ENCODE measurements at places on chromosomes 7 and 10. TPM values are rescaled to one million over a fixed set of nuclear protein-coding genes. Genes with fewer than 3 reads are reported as not detected.

DNA sequence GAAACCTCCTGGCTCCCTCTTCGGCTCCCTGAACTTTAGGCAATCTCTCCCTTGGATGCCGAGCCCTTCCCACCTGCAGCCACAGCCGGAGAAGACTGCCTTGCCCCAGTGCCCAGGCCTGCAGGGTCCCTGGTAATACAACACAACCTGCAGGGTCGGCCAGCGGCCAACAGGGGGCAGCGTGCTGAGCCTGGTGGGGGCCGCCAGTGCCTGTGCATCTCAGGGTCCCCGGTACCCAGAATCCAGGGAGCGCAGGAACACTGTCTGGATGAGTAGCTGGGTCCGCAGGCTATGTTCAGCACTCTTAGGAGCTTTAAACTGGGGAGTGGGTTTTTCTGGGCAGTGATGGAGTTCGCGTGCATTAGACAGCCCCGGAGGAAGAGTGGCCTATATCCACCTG is 17.5 kb upstream of the C10orf71 start:
- no peak for DNase-seq

DNA sequence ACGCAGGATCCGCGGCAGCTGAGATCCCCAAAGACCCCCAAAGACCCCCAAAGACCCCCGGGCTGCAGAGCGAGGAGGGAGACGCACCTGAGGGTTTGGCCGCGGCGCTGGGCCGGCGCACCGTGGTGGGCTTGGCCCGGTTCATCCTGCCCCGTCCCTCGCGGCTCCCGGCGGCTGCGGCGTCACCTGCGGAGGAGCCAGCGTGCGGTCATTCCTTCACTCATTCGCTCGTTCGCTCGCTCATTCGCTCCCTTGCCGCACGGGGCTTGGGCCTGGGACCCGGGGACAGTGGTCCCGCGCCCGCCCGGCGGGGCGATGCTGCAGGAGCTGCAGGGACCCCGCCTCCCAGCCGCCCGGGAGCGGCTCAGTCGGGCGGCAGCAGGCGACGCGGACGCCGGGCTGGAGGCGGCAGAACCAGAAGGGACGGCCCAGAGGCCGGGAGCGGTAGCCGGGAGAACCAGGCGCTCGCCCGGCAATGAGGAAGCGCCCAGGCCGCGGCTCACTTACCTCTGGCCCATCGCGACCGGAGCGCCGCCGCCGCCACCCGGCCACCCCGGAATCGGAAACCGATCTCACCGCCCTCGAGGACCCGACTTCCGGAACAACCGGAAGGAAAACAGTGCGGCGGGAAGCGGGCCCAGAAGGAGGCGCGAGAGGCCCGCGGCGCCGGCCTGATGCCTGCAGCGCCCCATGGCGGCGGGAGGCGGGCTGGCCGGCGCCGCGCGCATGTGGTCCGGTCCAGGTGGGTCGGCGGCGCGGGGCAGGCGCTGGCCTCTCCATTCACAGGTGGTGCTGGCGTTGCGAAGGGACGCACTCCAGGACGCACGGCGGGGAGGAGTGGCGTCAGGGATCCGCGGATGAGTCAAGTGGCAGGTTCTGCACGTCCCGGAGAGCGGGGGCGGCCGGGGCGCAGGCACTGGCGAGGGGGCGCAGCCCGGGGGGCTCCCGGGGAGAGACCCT is at the start of gene INTS1:
Gene INTS1, minus strand, starts transcription at position 574 of the 960 bp plus-strand sequence. Its CDS starts 429 bp downstream, at position 145.
- DNase-seq: peak; percentile 92

- no peak for DNase-seq
Observed at GRCh38 chr10:71727105-71727737, 7.6 kb upstream of the C10orf105 start.

The THSD7A gene
- total RNA-seq: 5.7 TPM

GRCh38 chr10:3054183-3054850 is 13.0 kb upstream of the PFKP start:
- no peak for DNase-seq

DNA sequence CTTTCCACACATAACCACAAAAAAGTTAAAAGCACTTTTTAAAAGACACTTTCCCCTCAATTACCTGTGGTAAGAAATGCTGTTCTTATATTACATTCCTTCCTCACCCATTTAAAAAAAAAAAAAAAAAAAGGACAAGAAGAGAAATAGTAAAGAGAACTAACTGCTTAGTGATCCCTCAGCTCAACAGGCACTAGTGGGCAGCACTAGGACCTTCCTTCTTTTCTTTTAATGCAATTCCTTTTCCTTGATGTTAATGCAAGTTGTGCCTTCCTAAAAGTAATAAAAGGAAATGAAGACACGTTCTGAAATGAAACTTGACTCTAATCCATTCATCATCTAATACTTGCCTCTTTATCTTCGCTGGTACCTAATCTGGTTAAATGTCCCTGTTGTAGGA is 189.7 kb downstream of the TCF7L2 start:
- DNase-seq: no peak

The NKX2-3 gene
- total RNA-seq: 0.25 TPM
